Stimulated activated naive CD4-positive, alpha-beta T cell treated with Interleukin-2 at 50 U/mL for 16 hours (primary cell): ENCODE measurements at places on chromosomes 6 and 20.

DNA sequence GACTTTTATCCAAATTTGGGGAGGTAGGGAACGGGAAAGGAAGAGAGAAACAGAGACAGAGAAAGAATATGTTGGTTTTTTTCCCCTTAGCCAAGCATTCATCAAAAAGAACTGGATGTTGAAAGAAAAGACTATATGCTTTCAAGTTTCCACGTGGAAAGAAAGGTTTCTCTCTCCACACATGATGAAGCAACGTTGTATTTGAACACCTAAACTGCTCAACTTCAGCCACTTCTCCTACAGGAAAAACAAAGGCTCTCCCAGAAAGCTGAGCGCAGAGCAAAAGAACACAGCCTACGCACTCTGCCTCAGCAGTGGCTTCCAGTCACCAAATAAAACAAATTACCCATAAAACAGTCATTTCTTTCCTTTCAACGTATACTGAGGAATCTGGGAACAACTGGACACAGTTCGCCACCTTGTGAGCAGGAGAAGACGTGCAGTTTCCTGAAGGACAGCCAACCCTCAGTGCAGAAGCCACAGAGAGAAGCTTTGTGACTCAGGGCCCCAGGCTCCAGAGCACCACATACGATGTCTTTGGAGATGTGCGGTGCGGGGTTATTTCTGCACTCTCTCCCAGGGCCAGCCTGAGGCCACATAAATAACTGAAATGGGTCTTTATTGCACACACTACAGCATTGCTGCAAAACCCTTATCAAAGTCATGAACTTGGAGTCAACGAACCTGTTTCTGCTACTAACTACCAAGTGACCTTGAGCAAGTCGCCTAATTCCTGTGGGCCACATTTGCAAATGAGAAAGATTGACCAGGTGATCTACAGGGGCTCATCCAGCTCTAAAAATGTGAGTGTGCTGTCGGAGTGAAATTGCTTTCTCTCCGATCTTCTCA is 10.1 kb downstream of the IL17F start:
- DNase-seq: no peak

DNA sequence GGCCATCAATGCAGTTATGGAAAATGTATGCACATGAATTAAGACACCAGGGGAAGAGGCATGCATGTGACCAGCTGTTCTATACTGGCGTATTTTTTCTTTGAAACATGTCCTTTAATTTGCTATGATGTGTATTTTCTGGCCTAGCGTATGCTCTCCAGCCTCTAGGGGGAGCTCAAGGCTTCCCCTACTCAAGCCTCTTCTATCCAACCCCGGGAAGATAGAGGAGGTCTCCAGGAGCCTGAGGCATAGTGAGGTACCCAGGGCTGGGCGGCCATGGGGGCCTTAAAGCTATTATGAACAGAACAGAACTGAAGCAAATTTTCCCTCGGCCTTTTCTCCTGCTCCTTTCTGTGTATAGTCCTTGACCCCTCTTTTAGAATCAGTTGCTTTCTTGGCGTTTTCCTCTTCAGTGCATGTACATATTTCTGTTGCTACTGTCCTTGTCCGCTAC is 528.9 kb downstream of the MAFB start:
- no peak for DNase-seq

GRCh38 chr6:99689916-99690685 is 83.5 kb downstream of the PRDM13 start:
- no peak for DNase-seq

GRCh38 chr6:39280247-39280731 is 33.9 kb downstream of the KCNK17 start:
- DNase-seq: no peak

- no peak for DNase-seq
Measured at GRCh38 chr6:11270030-11271027, 37.9 kb upstream of the NEDD9 start.

- no peak for DNase-seq
Measured at GRCh38 chr6:108751851-108752732, 96.1 kb upstream of the ARMC2 start.

GRCh38 chr20:62716198-62716940 is 7.7 kb downstream of the NTSR1 start:
- peak; percentile 26 for DNase-seq

GRCh38 chr6:37319856-37320480 is 33.8 kb upstream of the RNF8 start:
- no peak for DNase-seq

GRCh38 chr20:35636095-35636494 is 20.5 kb downstream of the SPAG4 start:
- DNase-seq: no peak

DNA sequence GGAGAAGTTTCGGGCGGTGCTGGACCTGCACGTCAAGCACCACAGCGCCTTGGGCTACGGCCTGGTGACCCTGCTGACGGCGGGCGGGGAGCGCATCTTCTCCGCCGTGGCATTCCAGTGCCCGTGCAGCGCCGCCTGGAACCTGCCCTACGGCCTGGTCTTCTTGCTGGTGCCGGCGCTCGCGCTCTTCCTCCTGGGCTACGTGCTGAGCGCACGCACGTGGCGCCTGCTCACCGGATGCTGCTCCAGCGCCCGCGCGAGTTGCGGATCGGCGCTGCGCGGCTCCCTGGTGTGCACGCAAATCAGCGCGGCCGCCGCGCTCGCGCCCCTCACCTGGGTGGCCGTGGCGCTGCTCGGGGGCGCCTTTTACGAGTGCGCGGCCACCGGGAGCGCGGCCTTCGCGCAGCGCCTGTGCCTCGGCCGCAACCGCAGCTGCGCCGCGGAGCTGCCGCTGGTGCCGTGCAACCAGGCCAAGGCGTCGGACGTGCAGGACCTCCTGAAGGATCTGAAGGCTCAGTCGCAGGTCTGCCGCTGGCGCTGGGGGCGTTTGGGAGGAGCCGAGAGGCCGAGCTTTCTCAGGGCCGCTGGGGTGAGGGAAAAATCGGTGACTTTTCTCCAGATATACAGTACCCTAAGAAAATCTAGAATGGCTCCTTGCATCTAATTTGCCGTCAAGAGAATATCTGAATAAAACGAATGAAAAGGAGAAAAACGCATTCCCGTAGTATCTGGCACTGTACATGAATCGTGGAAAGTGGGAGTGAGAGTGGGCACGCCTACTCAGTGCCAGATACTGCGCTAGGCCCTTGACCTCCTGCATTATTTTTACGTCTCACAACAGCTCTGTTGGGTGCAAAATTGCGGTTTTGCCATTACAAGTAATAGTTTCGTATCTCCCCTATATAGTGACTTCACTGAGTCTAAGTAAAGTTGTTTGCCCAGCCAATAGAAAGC is 1.0 kb downstream of the CALHM6 start:
- peak; percentile 9 for DNase-seq

GRCh38 chr6:165701564-165702354 is 38.7 kb upstream of the PDE10A start:
- no peak for DNase-seq

- DNase-seq: no peak
Measured at GRCh38 chr20:37816003-37816402, 86.9 kb upstream of the VSTM2L start.

GRCh38 chr20:60210779-60211617 is 252.8 kb downstream of the CDH26 start:
- DNase-seq: peak; percentile 23

- DNase-seq: no peak
Measured at GRCh38 chr20:49989234-49990065, 6.7 kb downstream of the SNAI1 start.

DNA sequence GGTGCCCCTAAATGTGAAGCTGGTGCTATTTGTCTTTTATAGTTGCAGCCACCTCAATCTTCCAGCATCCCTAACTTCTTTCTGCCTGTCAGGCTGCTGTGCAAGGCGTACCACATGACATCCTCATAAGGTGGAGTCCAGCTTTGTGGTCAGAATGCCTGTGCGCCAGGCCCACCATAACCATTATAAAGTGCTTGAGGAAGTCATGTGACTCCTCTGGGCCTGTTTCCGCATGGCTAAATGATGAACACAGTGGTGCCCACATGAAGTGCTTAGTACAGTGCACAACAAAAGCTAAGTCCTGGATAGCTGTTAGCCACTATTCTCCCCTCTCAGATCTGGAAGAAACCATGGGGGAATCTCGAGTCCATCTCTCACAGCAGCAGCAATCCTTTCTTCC is 75.6 kb downstream of the INSM1 start:
- DNase-seq: no peak

GRCh38 chr6:160883999-160884398 is 107.6 kb upstream of the MAP3K4 start:
- no peak for DNase-seq

GRCh38 chr20:62387219-62387913 is 463 bp downstream of the RPS21 start:
- DNase-seq: peak; percentile 43

GRCh38 chr20:48530957-48531356 is 296.8 kb downstream of the PREX1 start:
- no peak for DNase-seq

- DNase-seq: no peak
Measured at GRCh38 chr6:163231356-163232014, 183.0 kb upstream of the QKI start.

DNA sequence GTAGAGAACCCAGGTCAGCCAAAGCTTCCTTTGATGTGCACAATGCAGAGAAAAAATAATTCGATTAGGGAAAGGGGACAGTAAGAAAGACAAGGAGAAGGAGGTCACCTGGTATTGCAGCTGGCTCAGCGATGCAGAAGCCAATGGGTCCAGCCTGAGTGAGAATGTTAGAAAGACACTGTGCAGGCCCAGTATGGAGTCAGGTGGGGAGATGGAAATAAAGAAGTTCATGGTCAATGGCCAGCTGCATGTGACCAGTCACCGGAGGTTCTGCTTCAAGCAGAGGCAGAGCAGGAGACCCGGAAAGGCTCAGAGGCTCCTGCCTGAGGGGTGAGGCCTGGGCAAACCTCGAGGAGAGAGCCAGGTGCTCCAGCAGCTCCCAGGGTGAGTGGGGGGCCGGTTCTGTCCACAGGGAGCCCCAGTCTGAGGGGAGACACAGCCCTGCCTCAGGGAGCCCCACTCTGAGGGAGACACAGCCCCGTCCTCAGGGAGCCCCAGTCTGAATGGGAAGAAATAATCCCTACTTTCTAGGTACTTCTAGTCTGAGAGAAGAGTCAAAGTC is 51.3 kb downstream of the LRFN2 start:
- DNase-seq: no peak

GRCh38 chr6:83311231-83311630 is 118.1 kb downstream of the RWDD2A start:
- DNase-seq: no peak

DNA sequence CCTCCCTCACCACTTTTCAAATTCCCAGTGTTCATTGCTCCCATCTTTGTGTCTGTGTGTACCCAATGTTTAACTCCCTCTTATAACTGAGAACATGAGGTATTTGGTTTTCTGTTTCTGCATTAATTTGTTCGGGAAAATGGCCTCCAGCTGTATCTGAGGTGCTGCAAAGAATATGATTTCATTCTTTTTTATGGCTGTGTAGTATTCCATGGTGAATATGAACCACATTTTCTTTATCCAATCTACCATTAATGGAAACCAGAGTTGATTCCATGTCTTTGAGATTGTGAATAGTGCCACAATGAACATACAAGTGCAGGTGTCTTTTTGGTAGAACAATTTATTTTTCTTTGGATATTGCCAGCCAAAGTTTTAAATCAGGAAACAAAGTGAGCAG is 10.4 kb downstream of the CD24 start:
- DNase-seq: no peak

DNA sequence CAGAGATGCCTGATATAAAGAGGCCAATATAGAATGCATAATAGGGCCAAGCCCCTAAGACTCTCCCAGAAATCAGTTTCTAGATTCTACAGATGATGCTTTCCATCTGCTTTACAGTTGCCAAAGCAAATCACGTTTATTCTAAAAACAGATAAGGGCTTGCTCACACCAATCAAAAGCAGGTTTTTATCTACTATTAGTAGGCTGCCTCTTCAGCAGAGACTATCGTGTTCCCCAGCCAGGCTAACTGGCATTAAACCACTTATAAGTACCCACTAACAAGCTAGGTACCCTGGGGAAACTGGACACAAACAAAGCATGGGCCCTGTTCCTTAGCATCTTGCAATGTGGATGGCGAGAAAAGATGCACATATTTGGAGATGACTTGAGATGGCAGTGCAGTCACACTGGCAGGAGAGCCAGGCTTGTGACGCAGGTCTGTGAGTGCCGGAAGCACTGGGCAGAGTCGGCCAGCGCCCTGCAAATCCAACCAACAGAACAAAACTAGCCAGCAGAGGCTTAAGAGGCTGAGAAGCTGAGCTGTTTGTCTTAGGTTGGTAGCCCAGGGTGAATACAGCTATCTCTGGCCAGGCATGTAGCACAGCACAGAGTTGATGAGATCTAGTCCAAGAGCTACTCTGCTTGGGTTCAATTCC is 73.4 kb downstream of the GFOD1 start:
- DNase-seq: no peak

- no peak for DNase-seq
Measured at GRCh38 chr20:3328501-3328900, 79.0 kb downstream of the DNAAF9 start.

DNA sequence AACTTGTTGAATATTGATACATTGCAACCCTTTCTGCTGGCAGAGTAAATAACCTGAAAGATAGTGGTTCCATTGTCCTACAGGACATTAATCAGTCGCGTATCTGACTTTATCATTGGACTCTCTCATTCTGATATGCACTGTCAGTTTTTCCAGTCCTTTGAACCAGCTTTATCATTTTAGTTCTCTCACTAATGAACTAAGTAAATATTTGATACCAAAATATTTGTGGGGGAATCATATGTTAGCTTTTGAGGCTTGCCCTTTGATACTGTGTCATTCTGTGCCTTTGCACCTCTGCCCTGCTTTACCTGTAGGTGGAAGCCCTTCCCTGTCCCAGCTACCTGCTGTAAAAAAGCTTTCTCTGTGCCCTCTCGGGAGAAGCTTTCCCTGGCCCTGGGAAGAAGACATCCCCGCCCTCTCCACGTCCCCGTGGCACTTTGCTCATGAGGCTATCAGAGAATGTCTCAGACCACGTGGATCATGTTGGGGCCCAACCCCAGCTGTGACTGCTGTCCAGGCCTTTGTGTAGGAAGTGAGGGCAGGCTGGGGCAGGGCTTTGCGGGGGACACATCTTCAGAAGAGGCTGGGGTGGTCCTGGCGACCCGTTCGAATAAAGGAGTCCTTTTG is 117.8 kb upstream of the NXT1 start:
- no peak for DNase-seq

DNA sequence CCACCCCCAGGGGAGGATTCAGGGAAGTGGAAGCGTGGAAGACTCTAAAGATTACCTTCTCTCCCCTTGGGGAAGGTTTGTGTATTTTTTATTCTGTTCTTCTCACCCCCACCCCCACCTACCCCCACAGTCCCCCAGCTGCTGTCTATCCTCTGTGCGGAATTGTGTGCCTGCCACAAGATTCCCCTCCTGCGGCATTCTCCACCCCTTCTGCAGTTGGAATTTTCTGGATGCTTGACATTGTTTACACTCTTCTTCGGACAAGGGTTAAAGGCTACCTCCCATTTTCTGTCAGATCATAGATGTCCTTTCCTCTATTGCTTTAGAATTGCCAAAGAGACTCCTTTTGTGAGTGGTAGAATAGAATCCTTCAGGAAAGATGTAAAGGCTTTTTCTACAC is 60.4 kb upstream of the EDN3 start:
- no peak for DNase-seq

GRCh38 chr6:148374040-148374774 is 31.6 kb downstream of the SASH1 start:
- no peak for DNase-seq

- no peak for DNase-seq
Measured at GRCh38 chr6:152068622-152069261, 261.3 kb downstream of the ESR1 start.

GRCh38 chr6:7171119-7171518 is 63.4 kb downstream of the RREB1 start:
- no peak for DNase-seq
